ENCODE measurements at places on chromosomes 6 and 20.

GRCh38 chr6:156630613-156631302 lies 146.4 kb upstream of the ARID1B start:
- DNase-seq, result no peak

DNA sequence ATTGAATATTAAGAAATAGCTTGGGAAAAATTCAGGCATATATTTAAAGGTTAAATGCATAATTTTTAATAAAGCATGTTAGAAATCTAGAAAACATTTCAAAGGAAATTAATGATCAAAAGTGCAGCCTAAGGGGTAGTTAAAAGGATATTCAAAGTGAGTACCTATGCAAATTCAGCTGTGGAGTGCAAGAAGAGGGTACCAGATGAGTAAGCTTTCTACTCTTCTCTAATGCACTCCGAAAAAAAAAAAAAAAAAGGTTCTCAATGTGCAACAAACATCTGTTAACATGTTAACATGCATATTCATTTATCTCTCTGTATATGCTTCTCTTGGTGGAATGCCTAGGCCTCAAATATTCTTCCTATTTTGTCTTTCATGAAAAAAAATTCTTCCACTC lies 32.0 kb upstream of the KATNA1 start:
- no peak for DNase-seq

GRCh38 chr6:130697271-130697994 lies 129.8 kb upstream of the SMLR1 start:
- DNase-seq, result no peak

- DNase-seq, result no peak
Observed at GRCh38 chr6:39801456-39802251, 9.5 kb downstream of the DAAM2 start.

- no peak for DNase-seq
Observed at GRCh38 chr6:135438907-135439535, 58.5 kb downstream of the AHI1 start.

DNA sequence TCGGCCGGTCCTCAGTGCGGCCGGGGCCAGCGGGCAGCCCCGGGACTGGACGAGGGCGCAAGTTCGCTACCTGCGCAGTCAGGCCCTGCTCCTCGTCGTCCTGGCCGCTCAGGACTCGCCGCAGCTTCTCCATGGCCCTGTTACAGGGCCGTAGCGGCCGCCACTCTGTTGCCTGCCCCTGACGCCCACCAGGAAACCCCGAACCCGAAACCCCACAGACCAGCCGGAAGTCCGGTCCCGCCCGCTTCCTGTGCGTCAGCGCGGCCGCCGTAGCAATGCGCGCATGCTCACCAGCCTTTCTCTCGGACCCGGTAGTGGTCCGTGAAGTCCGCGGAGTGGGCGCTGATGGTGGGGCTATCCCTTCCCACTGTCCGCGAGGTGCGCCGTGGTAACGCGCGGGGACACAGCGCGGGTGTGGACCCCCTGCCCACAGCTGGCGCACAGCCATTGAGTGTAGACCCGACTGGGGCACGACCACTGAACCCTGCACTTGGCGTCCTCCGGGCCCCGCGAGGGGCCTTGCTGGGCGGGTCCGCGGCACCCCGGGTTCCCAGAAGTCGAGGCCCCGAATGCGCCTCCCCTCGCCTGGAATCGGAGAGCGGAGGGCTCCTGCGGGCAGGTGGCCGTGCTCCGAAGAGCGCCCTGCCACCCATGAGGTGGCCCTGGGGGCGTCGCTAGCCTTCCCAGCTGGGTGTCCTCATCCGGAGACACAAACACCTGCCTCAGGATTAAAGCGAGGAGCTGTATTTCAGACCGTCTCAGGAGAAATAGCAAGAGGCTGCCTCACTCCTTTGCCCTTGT lies at the start of gene SFT2D1:
Gene SFT2D1, minus strand, starts transcription at position 197 of the 801 bp plus-strand sequence. Its CDS starts 64 bp downstream, at position 133.
- DNase-seq, result peak; percentile 93

GRCh38 chr6:16227605-16228004 lies 10.8 kb upstream of the GMPR start:
- no peak for DNase-seq

- DNase-seq, result no peak
Observed at GRCh38 chr6:45533386-45533785, 155.7 kb upstream of the SUPT3H start.

- DNase-seq, result no peak
Observed at GRCh38 chr20:62628691-62629090, 13.6 kb upstream of the SLCO4A1 start.

- DNase-seq, result no peak
Observed at GRCh38 chr6:105810105-105810921, 275.8 kb upstream of the PRDM1 start.

- no peak for DNase-seq
Observed at GRCh38 chr6:136751991-136752390, 40.3 kb downstream of the MAP3K5 start.

DNA sequence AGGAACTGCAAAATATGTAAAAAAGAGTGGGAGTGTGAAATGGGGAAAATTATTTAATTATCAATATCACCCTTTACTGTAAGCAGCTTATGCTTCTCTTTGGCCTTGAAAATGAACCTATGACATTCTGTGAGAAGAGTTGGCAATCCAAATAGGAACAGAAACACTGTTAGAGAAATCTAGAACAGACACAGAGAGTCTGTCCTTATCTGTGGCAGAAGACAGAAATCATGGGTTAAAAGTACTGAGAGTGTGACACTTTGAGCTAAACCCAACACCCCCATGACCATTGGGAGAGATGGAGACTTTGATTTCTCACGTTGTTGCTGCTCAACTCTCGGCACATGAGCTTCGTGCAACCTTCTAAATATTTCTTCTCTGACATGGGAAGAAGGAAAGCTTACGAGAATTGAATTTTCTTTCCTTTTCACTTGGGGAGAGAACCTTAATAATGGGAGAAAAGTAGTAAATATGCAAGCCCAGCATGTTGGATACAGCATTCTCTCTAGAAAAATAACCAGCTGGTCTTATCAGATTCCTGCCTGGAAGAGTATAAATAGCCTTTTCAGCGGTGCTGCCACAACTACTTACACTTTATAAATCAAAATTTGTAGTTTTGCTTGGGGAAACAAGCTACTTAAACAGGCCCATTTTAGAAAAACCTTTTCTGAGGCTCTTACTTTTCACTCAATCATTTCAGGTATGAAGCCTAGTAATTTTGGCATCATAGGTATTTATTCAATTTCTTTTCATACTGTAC lies 49.4 kb upstream of the NOX3 start:
- no peak for DNase-seq

GRCh38 chr20:25356271-25356933 lies 34.2 kb downstream of the ABHD12 start:
- no peak for DNase-seq

- no peak for DNase-seq
Observed at GRCh38 chr6:3715285-3715684, 36.2 kb downstream of the PXDC1 start.

DNA sequence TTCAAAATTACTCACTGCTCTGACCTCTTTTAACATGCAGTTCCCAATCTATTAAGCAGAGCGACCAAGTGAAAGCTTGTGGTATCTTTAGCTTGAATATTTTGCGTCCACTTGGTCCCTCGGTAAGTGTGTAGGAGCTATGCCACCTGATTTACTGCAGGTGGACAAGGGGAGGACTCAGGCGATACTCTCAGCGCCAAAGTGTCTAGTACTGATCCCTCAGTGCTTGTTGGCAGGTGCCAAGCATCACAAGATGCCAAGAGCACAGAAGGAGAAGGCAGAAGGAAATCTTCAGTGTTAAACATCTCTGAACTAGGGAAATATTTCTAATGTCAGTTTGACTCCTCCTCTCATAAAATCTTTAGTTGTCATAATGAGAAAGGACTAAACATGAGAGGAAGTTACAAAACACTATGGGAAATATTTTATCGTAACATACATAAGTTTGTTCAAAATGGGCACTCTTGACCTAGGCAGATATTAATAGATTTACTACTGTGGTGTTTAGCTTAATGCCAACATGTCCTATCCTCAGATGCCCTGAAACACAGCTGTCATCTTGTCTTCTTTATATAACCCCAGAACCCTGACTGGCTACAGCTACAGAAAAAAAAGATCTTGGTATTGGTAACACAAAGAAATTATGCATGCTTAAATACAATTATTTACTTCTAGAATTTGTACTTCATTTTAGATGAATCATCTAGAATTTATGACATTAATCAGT lies 19.5 kb downstream of the NHLRC1 start:
- no peak for DNase-seq

DNA sequence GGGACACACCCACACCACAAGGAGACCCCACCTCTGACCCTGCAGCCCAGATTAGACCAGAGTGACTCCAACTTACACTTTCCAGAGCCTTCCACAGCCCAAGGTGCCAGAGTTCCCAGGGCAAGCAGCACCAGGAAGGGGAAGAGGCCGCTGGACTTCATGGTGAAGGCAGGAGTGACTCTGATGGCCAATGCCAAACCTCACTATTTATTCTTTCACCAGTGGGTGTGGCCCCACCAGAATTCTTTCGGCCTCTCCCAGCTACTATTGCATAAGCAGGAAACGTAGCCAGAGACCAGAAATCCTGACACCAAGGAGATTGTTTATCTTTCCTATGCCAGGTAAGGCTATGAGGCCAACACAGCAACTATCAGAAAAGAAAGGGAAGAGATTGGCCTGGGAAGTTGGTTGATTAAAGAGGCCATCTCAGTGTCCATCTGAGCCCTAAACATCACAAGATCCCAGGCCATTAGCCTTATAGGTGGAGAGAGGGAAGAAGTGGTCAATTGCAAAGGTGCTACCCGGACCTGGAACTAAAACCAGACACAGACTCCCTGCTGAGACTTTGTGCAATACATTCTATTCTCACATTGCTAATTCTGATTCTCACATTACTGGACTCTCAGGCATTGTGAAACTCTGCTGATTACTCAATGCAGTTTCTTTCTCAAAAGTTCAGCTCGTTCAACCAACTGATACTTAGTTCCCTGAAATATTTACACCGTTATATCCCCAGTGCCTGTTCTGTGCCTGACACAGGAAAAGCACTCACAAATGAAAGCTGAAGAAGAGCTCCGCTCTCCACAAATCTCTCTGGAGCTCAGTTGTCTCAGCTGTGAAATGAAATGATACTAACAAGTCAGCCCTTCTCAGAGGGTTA lies at the start of gene SLPI:
Gene SLPI, minus strand, starts transcription at position 182 of the 880 bp plus-strand sequence. Its CDS starts 21 bp downstream, at position 161.
- DNase-seq, result no peak
